ENCODE measurements at places on chromosomes 5 and 9.

- DNase-seq, result no peak
These were observed 253.0 kb upstream of the ARRDC3 start for GRCh38 chr5:91635950-91636734.

- DNase-seq, result no peak
These were observed 24.4 kb downstream of the MEGF9 start for GRCh38 chr9:120689860-120690259.

DNA sequence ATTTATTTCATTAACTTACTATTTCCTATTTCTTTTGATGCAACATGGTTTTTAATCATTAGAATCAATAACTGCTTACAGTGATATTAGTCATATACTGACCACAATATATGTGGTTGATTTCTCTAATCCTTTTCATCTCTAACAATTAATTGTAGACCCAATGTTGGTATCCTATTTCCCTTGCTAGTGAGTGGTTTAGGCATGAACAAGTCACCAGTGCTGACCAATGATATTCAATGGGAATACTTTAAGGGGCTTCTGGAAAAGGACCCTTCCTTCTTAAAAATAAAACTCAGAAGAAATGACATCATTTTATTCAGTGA, 672.4 kb upstream of the GRAMD2B start:
- DNase-seq, result no peak

- no peak for DNase-seq
These were observed 8.7 kb downstream of the STKLD1 start for GRCh38 chr9:133384736-133385321.

DNA sequence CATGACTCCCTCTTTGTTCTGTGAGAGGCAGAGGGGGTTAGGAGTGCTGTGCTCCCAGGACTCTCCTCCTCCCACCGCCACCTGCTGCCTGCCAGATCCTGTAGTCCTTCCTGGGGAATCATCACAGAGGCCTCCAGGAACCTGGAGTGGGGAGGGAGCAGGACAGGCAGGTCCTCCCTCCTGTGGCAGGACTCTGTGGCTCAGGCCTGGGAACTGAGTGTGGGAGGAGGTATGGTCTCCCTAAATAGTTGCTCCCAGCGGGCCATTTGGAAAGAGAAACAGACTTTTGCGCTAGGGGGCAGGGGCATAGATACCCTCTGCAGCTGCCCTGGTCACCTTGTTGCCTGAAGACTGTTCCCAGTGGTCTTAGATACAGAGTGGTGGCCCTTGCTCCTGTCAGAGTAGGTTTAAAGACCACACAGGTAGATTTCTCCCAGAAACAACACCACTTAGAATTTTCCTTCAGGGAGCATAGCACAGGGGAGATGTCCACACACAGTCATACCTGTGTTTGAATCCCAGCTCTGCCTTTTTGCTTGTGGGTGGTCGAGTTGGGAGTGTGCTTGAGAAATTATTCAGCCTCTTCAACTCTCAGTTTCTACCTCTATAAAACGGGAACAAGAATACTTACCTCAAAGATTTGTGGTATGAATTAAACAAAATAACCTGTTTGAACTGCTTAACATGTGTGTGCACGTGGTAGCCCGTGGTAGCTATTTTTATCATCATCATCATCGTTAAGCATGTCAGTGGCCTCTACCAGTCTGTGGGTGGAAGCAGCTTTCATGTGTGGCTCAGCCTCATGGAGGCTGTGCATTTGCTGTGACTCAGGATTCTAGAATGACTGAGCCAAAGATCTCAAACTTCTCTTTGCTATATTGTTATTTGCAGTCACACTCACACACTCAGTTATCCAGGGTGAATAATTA, 55.8 kb downstream of the SLC22A5 start:
- no peak for DNase-seq

GRCh38 chr9:106896695-106897094, 33.7 kb downstream of the ZNF462 start:
- no peak for DNase-seq

Measured in cortex of kidney (tissue), 1 donor.